Dorsolateral prefrontal cortex (tissue), 122 donors: ENCODE measurements at places on chromosomes 5 and 9. TPM values are rescaled to one million over a fixed set of nuclear protein-coding genes. Genes with fewer than 3 reads are reported as not detected.

PCAT7 gene
- 1.1 TPM for total RNA-seq

TTC16 gene
- total RNA-seq = 0.72 TPM

GRCh38 chr9:104835161-104835560 lies 71.2 kb downstream of the NIPSNAP3B start:
- no peak for DNase-seq

- DNase-seq = no peak
Observed at GRCh38 chr9:133372144-133372543, 3.7 kb downstream of the SURF4 start.
